ENCODE measurements at places on chromosomes 12 and 14.
A peak's percentile ranks its signal among the peaks of the same experiment; 100 is the strongest.

- no peak for DNase-seq
Observed at GRCh38 chr12:12467264-12467663, 95.4 kb downstream of the DUSP16 start.

- no peak for DNase-seq
Observed at GRCh38 chr14:40123816-40124215, 691.6 kb upstream of the FBXO33 start.

- DNase-seq, result no peak
Observed at GRCh38 chr12:115817389-115817788, 460.1 kb downstream of the MED13L start.

GRCh38 chr12:24172773-24173066 is 223.2 kb upstream of the SOX5 start:
- no peak for DNase-seq

DNA sequence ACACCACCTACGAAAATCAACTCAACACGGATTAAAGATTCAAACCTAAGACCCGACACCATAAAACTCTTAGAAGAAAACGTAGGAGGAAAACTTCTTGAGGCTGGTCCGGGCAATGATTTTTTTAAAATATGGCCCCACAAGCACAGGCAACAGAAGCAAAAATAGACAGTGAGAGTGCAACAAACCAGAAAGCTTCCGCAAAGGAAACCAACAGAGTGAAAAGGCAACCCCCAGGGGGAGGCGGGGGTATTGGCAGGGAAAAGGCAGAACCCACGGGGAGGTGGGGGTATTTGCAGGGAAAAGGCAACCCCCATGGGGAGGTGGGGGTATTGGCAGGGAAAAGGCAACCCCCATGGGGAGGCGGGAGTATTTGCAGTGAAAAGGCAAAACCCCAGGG is 20.5 kb upstream of the FBRSL1 start:
- DNase-seq, result no peak

DNA sequence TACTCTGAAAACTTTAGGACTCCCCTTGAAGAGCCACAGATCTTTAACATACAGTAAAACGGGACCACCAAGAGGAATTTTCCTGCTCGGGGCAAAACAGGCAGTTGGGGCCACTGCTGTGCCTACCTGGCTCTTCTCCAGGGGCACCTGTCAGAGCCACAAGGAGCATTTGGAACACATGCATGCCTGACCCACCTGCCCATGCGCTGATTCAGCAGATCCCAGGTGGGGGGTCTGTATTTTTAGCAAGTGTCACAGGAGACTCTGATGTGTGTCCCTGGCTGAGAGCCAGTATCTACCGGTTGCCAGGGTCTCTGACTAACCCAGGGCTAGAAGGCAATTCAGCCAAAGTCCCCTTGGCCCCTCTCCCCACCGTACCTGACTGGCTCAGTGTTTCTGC is 6.5 kb downstream of the CTDSP2 start:
- no peak for DNase-seq

- DNase-seq, result no peak
Observed at GRCh38 chr14:49920935-49921334, 28.1 kb downstream of the ARF6 start.

DNA sequence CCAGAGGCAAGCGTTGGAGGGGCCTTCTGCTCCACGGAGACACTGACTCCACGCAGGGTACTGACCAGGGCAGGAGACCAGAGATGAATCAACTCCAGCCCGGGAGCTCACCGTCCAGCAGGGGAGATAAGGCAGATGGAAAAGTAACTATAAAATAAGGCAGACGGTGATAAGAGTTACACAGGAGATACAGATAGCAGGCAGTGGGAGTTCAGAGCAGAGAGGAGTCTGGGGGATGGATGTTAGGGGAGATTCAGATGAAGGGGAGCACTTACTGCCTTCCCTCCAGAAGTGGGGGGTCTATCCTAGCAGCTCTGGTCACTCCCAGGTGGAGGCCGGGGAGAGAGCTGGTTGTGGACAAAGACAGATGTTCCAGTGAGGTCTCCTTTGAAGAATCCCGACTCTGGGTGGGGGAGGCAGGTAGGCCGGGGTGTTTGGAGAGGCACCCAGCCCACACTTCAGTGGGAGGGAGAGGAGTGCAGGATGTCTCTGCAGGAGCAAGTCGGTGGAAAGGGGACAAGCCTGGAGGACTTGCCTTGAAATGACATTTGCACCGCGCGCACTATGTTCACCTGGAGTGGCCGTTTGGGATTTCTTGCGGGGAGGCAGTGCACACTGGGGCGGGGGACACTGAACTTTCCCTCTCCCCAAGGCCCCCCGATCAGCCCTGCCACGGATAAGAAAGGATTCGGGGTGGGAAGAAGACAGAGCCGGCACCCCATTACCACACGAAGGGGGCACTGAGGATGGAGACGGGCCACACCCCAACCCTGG is 1.2 kb downstream of the PITPNM2 start:
- DNase-seq, result no peak

DNA sequence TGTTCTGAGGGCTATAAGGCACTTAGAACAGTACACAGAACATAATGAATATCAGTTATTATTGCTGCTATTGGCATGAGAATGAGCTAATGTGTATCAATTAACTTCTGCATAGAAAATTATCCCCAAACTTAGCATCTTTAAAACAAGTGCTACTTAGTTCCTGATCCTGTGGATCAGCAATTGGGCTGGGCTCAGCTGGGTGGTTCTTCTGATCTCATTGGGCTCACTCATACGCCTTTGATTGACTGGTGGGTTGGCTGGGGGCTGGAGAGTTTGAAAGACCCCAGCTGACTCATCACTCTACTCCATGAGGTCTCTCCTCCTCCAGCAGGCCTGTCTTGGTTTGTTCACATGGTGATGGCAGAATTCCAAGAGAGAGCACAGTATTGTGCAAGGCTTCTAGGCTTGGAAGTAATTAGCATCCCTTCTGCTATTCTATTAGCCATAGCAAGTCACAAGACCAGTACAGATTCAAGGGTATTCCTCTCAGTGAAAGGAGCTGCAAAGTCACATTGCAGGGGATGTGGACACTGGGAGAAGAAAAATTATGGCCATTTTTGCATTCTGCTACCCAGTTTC is 27.2 kb upstream of the HSPB8 start:
- no peak for DNase-seq

- DNase-seq, result no peak
Observed at GRCh38 chr14:99075771-99076375, 196.1 kb downstream of the BCL11B start.

GRCh38 chr14:99592933-99593753 is 10.9 kb downstream of the CCDC85C start:
- DNase-seq, result no peak

- peak; percentile 36 for DNase-seq
Observed at GRCh38 chr14:73717266-73717665, 3.1 kb upstream of the PNMA1 start.

DNA sequence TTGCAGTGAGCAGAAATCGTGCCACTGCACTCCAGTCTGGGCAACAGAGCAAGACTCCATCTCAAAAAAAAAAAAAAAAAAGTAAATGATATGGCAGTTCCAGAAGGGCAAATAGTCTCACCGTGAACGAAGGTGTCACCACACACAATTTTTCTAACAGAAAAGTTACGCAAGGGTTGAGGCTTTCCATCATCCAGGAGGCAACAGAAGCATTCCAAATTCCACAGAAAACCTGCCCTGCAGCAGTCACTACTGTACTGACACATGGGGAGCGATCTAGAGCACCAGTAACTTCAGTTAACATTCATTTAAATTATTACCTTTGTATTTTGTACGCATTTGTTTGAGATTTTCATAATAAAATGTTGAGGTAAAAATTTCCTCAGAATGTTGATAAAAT is 24.8 kb downstream of the TMCC3 start:
- DNase-seq, result no peak

- DNase-seq, result no peak
Observed at GRCh38 chr12:107525719-107526554, 159.7 kb upstream of the PWP1 start.

Measured in right hindlimb (tissue), 1 donor.